ENCODE measurements at places on chromosomes 16 and 17. TPM values are rescaled to one million over a fixed set of nuclear protein-coding genes. Genes with fewer than 3 reads are reported as not detected.

The SLFN11 gene
- not detected for total RNA-seq

DNA sequence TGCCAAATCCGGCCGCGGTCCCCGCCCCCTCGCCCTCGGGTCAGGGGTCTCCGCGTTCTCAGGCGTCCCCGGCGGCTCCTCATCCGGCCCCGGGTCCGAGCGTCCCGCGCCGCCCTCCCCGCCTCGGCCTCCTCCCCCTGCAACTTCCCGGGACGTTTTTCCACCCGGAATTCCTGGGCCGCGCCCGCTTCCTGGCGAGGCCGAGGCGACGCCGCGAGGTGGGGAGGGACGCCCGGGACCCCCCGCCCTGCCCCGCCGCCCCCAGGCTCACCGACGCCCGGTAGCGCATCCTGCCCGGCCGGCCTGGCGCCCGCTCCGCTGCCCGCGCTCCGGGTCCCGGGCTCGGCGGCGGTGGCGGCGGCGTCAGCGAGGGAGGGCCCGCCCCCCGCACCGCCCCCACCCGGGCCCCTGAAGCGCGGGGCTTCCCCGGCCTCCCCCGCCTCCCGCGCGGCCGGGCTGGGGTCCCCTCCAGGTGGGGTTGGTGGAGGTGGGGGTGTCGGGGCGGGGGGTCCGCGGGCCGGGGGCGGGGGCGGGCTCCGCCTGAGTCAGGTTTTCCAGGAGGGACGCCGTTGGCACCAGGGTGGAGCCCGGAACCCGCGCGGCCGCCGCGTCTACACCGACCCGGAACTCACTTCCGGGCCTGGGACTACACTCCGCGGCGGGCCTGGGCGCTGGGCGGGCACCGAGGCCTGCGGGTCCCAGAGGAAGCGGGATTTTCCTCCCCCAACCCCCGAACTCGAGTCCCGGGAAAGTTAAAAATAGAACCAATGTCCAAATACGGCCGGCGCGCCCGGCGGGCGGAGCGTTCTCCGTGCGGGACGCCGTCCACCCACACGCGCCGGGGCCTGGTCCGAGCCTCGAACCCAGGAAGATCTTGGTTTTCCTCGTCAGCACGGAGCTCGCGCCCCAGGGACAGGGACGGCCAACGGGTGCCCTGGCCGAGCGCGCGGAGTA is 6.8 kb downstream of the MYO1C start:
- peak; percentile 75 for DNase-seq

- no peak for DNase-seq
Observed at GRCh38 chr16:27945233-27945973, 118.1 kb downstream of the GSG1L start.

DNA sequence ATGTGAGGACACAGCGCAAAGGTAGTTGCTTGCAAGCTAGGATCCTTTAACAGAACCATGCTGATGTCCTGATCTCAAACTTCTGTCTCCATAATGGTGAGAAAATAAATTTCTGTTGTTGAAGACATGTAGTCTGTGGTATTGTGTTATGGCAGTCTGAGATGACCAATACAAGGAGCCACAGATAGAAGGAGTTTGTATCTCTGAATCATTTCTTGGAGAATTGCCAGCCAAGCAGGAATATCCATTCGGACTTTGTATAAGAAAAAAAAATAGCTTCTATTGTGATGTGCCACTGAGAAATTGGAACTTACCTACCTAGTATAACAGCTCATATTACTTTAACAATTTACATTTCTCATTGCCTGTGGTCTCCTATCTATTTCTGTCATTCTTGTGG is 447.6 kb upstream of the CA10 start:
- no peak for DNase-seq

GRCh38 chr16:81815429-81815766 is 36.3 kb downstream of the PLCG2 start:
- DNase-seq, result no peak

The GPR139 gene
- total RNA-seq, result not detected

The CBFA2T3 gene
- 0.35 TPM for total RNA-seq

- DNase-seq, result peak; percentile 68
Observed at GRCh38 chr17:43931062-43931571, 11.2 kb downstream of the PPY start.

The NOXO1 gene
- total RNA-seq, result 1.1 TPM

DNA sequence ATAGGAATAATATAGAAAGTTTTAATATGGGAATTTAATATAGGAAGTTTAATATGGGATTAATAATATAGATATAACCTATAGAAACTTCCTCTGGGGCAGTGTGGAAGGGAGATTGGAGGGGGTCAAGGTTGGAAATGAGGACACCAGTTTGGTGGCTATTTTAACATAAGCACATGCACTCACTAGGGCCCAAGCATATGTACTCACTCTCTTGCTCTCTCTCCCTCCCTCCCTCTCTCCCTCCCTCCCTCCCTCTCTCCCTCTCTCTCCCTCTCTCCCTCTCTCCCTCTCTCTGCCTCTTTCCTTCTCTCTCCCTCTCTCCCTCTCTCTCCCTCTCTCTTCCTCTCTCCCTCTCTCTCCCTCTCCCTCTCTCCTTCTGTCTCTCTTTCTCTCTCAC is 528.1 kb downstream of the NPIPA7 start:
- no peak for DNase-seq

The TEKT1 gene
- not detected for total RNA-seq

The PRDM7 gene
- total RNA-seq, result not detected

GRCh38 chr17:82200135-82200534 is 12.5 kb downstream of the CCDC57 start:
- DNase-seq, result no peak

DNA sequence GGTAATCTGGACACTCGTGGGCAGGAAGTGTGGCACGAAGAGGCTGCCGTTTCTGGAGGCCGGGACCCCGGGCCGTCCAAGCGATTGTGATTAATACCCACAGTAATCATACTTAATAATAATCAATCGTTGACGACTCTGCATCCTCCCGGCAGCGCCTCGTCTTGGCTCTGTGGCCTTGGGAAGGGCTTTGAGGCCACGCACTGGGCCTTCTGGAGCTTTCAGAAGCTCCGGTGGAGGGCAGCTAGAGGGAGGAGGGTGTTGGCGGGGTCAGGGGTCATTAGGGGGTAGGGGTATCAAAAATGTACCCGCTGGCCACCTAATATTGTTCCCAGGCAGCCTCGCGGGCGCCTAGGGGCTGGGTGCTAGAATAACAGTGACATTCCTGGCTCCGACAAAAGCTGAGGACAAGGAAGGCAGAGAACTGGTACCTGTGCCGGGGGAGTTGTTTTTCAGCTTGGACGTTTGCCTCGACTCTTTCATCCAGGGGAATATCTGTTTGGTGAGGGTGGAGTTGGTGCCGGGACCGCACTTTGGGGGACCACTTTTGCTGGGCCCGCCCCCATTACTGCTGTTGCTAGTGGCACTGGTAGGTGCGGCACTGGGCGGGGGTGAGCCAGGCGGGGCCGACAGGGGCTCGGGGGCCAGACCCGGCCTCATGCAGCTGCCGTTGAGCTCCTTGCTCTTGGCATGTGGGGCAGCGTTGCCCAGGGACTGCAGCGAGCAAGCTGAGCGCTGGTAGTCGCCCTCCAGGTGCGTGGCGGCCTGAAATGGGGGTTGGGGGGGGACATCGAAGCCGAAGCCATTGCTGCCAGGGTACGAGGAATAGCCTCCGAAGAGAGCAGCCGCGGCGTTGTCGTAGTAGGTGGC is 6.9 kb upstream of the HOXB2 start:
- DNase-seq, result no peak

DNA sequence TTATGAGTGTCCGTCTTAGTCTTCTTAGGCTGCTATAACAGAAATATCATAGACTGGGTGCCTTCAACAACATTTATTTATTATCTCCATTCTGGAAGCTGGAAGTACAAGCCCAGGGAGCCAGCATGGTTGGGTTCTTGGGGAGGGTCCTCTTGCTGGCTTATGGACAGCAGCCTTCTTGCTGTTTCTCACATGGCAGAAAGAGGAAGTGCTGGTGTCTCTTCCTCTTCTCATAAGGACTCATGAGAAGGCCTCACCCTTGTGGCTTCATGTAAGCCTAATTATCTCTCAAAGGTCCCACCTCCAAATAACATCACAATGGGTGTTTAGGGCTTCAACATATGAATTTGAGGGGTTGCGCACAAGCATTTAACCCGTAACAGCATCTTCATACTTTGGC is 207.0 kb upstream of the COX10 start:
- DNase-seq, result no peak

DNA sequence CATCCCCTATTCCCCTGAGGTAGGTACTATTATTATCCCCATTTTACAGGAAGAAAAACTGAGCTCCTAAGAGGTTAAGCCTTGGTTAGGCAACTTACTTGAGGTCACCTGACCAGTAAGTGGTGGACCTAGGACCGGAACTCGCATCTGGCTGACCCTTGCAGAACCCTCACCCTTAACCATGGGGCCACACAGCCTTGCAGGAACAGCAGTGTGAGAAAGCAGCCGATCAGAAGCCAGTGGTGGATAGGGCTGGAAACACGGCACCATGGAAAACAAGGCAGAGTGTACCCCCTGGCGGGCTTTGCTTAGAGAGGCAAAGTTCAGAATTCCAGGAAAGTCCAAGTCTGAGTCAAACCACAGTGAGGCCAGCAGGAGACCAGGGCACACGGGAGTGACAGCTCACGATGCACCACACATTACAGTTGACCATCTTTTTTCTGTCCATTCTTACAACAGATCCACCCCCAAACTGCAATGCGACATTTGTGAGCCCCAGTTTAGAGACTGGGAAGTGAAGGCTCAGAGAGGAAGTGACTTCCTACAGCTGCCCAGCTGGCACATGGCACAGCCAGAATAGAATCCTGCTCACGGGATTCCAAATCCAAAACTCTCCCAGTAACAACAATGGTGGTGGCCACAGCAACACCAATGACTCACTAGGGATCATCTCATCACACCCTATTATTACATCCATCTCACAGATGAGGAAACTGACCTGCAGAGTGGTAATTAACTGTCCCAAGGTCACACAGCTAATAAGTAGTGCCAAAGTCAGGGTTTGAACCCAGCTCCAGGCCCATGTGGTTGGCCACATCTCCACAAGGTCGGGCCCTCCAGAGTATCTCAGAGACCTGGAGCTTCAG is 20.3 kb downstream of the KIFC3 start:
- peak; percentile 30 for DNase-seq

Data from Caco-2 (cell line).